H54 (cell line): ENCODE measurements at places on chromosomes 4 and X.
A peak's percentile ranks its signal among the peaks of the same experiment; 100 is the strongest.

DNA sequence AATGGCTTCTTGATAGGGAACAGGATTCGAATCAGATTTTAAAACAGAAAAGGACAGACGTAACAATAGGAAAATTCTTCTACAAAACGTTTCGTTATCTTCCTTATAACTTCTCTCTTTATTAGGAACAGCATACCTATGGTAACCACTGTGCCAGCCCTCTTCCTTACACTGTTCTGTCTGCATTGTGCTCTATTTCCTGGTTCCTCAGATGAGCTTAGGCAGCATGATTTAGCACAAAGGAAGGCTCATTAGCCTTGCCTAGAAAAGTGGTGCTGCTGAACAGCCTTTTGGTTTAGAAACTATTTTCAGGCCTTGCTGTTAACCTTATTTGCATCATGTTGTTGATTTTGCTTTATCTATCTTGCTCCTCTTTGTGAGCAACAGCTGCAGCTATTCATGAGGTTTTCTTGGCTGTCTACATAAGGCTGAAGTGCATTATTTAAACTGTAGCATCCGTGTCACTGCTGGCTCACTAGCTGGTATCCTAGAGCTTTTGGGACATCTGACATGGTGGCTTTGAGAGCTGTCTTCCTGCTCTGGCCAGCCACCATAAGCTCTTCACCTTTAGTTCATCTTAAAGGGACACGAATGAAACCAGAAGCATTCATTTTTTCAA is 69.9 kb upstream of the NRK start:
- no peak for DNase-seq

- no peak for DNase-seq
Observed at GRCh38 chr4:108303488-108304177, 134.9 kb upstream of the LEF1 start.

- peak; percentile 41 for DNase-seq
Observed at GRCh38 chrX:136525738-136526606, 6.0 kb upstream of the VGLL1 start.

DNA sequence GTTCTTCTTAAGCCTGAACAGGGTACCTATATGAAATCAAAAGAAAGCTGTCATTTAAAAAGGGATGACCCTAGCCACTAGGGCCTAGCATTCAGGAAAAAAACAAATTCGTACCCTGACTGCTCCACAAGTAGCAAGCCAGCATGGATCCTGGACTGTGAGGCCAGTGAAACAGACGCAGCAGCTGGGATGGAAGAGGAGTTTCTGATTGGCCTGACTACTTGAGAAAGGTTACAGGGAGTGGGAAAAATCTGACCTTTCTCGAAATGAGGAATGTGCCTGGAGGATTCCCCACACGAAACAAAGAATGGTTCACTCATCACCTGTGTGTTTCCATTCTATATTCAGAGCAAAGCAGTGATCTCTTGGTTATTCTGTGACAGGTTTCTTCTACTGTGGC is 87.6 kb upstream of the JADE1 start:
- DNase-seq = no peak

- DNase-seq = no peak
Observed at GRCh38 chrX:119734897-119735339, 23.5 kb upstream of the SOWAHD start.

GRCh38 chr4:65670331-65671031 is at the start of gene EPHA5:
Gene EPHA5 (minus strand): TSS chr4:65670489. CDS start chr4:65669742, 747 bp downstream.
- DNase-seq = peak; percentile 32
